ENCODE measurements at places on chromosomes 6 and 20.

DNA sequence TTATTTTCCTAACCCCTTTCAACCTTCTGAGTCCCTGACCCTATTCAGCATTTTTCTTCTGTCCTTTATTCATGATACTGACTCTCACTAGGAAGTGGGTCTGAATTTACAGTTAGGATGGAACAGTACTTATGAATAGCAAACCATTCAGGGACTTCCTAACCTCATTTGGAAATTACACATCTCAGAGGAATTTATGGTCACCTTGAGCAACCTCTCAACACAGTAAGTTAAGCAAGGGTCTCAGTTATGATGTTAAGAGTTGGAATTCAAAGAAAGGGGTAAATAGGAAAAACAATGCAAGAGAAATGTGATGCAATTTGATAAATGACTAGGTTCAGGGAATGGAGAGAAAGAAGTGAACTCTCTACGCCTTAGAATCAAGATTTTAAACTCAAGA is 97.3 kb downstream of the GPR6 start:
- no peak for DNase-seq

- no peak for DNase-seq
These were observed 146.8 kb downstream of the LAMA2 start for GRCh38 chr6:129029778-129030177.

- DNase-seq = no peak
These were observed 99.0 kb upstream of the SOX4 start for GRCh38 chr6:21494505-21494904.

DNA sequence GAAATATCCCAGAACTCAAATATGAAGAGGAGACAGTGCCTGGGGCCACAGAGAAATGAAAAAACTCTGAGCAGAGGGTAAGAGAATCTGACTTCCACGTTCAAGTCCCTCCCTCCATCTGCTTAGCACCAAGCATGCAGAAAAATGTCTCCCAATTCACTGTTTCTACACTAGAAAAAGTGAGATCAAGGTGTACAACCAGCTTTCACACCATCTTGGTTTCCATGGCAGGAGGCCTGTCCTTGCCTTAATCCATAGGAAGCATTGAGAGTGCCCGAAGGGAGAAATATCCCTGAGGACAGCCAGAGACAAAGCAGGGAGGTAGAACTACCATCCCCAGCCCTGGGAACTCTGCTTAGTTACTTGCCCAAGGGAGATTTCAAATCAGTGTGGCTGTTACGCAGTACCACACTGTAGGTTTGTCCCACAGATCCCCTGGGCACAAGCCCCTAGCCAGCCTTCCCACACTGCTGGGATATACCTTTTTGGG is 82.9 kb downstream of the SCML4 start:
- no peak for DNase-seq

- DNase-seq = no peak
These were observed 101.2 kb upstream of the CLVS2 start for GRCh38 chr6:122894791-122895190.

DNA sequence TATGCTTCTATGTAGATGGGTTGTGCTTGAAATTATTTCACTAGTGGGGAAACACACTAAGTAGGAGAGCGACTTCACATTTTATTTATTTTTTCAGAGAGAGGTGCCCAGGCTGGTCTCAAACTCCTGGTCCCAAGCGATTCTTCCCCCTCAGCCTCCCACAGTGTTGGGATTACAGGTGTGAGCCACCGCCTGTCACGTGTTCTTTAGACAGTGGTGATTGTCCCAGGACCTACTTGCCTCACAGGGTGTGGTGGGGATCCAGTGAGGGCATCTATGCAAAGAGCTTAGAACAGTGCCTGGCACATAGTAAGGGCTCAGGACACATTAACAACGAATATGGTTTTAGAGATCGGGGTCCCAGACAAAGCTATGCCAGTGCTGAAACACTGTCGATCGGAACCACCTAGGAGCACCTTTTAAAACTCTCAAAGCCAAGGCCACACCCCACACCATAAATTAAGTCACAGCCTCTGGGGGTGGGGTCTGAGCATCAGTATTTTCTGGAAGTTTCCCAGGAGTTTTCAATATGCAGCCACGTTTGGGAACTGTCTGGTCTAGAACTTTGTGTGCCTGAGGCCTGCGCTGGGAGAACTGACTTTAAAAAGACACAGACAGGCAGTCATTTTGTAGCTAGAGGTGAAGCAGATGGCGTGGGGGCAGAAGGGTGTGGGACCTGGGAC is 4.8 kb upstream of the BCAS4 start:
- DNase-seq = no peak

DNA sequence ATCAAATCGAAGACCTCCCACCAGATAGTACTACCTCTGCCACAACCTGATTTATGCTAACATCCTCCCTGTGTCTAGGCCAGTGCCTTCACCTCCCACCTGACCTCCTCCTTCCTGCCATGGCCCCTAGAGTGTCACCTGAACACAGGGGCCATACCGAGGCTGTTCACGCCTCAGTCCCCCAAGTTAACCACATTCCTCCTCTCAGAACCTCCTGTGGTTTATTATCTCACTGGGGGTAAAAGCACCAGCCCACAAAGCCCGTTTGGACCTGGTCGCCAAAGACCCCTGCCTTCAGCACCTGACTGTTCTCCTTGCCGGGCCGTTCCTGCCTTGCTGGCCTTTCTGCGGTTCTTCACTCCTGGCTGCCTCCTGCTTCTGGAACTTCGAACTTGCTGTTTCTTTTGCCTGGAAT is 13.7 kb downstream of the MAS1 start:
- no peak for DNase-seq

DNA sequence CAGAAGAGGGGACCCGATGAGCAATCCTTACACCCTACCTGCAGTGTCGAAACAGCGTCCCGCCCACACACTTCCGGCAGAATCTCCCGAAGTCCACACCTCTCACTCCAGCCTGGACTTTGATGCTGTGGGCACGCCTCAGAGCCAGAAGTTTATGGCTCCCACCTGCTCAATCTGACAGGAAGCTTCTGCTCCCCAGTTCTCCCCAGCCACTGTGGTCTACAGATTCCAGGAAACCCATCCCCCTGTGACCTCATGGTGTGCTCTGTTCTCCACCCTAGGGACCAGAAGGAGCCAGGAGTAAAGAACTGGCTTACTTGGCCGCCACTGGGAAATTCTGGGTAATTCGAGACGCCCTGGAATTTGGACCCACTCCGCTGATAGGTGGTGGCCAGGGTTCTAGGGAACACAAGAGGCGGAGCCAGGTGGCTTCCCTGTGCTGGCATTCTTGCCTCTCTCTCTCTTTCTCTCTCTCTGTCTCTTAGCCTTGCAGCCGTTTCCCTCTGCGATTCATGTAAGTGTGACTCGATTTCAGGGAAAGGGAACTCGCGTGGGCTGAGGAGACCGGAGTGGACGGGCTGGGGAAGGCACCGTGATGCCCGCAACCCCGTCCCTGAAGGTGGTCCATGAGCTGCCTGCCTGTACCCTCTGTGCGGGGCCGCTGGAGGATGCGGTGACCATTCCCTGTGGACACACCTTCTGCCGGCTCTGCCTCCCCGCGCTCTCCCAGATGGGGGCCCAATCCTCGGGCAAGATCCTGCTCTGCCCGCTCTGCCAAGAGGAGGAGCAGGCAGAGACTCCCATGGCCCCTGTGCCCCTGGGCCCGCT is at the start of gene TRIM15:
TRIM15 (plus strand) TSS at position 457 of the 828 bp plus-strand sequence; CDS start at position 596, 139 bp downstream.
- no peak for DNase-seq

Data from tongue (tissue), 3 donors.